ENCODE measurements at places on chromosomes 6 and 20.

- no peak for DNase-seq
These were observed 90.1 kb downstream of the HIVEP2 start for GRCh38 chr6:142854589-142855488.

DNA sequence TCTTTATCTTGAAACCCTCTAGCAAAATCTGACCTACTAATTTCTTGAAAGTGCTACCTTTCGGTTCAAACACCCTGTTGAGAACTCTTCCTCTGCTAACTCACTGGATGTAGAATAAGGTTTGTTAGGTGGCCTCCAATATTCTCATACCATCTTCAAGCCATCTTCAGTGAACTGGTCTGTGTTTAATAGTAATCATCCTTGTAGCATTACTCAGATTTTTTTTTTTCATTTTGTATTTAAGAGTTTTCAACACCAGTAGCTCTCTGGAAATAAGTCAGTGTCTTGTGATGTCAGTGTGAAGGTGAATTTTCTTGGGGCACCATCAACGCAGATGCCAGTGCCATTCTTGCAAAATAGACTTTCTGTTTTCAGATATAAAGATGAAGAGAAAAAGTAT, 140.6 kb upstream of the AHI1 start:
- DNase-seq = no peak

DNA sequence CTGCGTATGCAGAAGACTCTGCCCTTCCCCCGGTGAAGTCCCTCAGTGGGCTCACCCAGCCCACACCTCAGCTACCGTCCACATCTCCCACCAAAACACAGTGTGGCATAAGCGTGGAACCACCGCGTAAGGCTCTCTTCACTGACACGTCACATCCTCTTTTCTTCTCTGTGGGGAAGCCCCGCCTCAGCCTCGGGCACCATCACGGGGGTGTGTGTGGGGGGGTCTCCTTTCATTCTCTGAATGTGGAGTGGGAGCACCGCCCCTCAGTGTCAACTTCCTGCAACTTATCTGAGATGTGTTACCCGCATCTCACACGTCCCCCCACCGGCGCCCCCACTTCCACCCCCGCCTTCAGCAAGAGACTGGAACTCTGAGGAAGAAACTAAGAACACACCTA, 388.4 kb upstream of the JARID2 start:
- peak; percentile 65 for DNase-seq

DNA sequence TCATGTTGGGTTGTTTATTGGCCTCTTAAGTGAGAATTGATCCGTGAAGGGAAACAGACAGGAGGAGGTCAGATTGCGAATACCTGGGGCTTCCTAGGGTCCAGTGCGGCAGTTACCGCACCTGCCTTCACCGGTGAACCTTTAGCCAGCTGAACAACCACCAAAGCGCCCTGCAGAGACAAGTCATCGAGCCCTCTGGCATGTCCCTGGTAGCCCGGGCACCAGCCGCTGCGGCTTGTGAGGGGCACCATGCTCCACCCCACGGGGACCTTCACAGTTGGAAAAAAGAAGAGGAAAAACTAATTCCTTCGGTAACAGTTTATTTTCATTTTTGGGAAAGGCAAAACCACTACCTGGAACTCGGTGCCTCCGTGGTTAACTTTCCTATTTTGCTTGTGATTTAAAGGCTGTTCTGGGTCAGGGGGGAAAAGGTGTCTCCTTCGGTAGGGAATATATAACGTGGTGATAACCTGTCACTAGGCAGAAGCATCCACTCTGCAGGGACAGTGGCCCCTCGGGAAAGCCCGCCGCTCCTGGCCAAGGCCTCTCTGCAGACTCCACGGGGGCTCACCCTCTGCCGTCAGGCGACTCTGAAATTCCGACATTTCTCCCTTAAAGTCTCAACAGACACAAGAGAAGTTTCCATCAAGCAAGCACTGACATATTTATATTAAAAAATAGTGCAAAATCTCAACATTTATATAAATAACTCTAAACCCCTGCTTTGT, 30.7 kb upstream of the ZBP1 start:
- no peak for DNase-seq

GRCh38 chr6:109327491-109327890, 54.8 kb downstream of the CD164 start:
- DNase-seq = no peak

DNA sequence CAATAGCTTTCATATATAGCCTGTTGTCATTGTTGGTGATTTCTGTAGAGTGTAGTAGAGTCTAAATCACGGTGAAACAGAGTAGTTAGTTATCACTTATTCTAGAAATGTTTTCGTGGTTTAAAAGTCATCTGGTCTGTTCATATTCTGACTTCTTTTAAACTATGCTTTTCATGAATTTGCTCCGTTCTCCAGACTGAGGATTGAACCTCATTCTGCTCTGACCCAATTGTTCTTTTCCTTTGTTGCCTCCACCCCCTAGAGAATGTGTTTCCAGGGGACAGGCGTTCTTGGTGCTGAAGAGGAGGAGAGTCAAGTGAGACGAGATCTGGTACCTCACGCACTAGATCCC, 748 bp upstream of the ZNF292 start:
- no peak for DNase-seq

- DNase-seq = no peak
These were observed 160.1 kb downstream of the C6orf58 start for GRCh38 chr6:127737009-127737486.

DNA sequence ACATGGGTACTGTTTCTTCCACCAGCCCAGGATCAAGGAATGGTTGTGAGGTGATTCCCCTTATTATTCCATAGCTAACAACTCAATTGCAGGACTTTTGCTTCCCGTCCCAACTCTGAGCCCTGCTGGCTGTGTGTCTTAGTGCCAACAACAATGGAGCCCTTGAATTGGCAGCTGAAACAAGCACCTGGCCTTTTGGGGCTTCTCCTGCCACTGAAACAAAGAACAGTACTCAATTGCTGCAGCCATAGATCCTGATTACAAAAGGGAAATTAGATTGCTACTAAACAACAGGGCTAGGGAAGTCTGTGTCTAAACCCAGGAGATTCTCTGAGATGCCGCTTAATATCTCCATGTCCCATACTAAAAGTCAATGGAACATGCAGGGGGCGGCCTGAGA, 61.3 kb upstream of the CARMIL1 start:
- no peak for DNase-seq

DNA sequence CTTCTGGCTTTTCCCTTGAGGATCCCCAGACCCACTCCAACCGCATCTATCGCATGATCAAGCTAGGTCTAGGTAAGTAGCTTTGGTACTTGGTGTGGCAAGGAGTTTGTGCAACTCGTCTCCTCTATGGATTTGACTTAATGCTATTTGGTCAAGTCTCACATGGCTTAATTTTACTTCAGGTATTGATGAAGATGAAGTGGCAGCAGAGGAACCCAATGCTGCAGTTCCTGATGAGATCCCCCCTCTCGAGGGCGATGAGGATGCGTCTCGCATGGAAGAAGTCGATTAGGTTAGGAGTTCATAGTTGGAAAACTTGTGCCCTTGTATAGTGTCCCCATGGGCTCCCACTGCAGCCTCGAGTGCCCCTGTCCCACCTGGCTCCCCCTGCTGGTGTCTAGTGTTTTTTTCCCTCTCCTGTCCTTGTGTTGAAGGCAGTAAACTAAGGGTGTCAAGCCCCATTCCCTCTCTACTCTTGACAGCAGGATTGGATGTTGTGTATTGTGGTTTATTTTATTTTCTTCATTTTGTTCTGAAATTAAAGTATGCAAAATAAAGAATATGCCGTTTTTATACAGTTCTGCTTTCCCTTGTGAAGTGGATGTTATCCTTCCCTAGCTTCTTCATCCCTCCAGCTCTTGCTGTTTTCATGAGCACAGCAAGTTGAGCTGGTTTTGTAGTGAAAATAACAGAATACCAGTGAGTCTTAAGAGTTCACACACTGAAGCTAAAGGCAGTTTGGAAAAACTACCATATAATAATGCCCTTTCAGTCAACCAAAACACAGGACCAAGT, 3.8 kb downstream of the SLC35B2 start:
- no peak for DNase-seq

DNA sequence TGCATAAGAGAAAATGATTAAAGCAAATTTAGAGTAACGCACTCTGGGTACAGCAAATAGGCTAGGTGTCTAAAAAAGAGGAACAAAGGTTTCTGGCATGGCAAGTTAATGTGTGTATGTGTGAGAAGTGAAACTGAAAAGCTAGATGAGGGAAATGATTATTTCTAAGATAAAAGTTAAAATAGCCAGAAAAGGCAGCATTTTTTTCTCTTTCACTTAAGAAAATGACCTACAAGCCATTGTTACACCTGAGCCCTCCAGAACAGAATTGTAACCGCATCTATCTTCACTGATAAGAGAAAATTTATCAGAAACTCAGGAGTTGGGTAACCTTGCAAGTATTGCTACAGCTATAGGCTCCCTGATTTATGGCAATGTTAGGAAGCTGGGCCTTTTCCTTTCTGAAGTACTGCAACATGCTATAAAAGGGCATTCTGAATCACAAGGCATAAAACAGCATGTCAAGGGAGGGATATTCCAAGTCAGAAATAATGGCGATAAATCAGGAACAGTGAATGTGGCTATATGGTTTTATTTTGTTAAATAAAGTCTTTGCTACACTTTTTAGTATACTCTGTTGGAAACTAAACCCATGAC, 395.3 kb downstream of the TBC1D32 start:
- DNase-seq = no peak

GRCh38 chr20:45823949-45824835, 2.9 kb downstream of the TNNC2 start:
- no peak for DNase-seq

DNA sequence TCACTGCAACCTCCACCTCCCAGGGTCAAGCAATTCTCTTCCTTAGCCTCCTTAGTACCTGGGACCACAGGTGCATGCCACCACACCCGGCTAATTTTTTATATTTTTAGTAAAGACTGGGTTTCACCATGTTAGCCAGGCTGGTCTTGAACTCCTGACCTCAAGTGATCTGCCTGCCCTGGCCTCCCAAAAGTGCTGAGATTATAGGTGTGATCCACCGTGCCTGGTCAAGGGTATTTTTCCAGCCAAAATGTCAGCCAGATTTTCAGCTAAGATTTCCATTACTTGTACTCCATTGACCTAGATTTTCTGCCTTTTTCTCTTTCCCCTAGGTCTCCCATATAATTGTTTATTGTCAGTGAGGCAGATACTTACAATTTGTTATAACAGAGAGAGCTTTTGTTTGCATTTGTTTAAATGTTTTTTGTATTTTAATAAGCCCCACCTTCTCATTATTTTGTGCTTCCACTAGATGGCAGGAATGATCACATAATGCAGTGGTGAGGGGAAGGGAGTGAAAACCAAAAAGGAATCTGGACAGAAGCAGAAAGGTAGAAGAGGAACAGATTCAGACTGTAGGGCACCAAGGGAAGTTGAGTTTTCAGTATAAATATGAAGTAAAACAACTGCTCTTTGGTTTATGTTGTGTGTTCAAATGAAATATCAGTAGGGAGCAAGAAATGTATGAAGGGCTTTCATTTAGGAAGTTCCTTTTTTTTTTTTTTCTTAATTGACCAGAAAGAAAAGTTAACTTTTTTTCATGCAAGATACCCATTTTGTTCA, 29.7 kb downstream of the RPF2 start:
- DNase-seq = no peak

- no peak for DNase-seq
These were observed 107.3 kb downstream of the CEP57L1 start for GRCh38 chr6:109202409-109203264.

- no peak for DNase-seq
These were observed 230.2 kb upstream of the FOXQ1 start for GRCh38 chr6:1081551-1082284.

GRCh38 chr6:87660226-87660911, 41.7 kb downstream of the AKIRIN2 start:
- DNase-seq = no peak

GRCh38 chr20:12061466-12061865, 143.8 kb downstream of the BTBD3 start:
- DNase-seq = no peak

- DNase-seq = peak; percentile 32
These were observed 114.9 kb upstream of the BTN3A2 start for GRCh38 chr6:26249957-26250697.

DNA sequence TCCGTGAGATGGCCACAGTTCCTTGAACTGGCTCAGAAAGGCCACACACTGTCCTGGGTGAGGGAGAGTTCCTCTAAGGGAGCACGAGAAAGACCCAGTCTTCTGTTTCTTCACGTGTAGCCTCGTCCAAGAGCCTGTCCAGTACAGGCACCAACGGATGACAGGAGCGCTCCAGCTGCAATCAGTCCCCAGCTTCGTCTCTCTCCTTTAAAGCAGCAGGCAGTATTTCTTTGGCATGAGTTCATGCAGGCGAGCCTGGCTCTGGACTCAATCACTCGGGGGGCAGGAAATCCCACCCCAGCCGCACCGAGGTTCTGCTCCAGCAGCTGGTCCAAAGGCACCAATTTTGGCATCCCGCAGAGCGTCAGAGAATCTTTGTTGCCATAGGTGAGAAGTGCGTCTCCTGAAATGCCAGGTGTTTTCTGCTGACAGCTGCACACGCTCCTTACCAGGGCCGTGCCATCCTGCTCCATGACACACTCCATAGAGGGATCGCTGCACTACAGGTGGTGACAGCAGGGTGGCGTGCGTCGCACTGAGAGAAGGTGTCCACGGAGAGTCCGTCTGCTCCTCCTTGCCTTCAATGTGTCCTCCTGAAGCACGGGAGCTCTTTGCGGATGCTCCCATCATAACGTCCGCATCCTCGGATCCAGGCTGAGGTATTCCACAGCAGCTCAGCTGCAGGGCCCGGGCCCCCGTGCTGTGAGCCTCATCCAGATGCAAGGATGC, 59.6 kb upstream of the AFDN start:
- DNase-seq = no peak

DNA sequence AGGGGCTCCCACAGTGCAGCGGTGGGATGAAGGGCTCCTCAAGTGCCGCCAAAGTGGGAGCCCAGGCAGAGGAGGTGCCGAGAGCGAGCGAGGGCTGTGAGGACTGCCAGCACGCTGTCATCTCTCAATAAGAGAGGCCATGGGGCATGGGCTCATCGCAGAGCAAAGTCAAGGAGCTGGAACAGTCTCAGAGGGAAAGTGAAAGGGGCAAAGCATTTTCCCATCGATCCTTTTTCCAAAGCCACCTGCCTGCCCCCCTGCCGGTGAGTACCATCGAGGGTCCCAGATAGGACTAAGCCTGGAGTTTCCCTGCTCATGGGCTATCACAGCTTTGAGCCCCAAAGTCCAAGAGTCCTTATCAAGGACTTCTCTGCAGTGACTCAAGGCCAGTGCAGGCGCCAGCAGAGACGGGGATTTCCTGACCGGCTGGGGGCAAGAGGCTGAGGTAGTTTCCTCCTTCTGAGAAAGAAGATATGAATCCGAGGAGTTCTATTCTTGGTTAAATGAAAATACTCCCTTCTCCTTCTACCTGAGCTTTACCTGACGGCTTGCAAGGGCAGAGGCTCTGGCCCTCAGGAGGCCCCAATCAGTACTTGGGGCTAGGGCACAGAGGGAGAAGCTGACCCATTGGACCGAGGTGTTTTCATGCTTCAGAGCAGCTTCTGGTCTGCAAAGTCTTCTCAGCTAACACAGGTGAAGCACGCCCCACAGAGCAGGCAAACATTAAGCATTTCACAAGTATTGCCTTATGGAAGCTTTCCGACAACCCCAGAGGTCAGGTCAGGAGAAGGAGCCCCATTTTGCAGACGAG, 22.6 kb downstream of the ETV7 start:
- no peak for DNase-seq

- no peak for DNase-seq
These were observed 9.4 kb upstream of the ANGPT4 start for GRCh38 chr20:925516-925915.
